ENCODE measurements at places on chromosomes 7 and 10.

GRCh38 chr10:12455766-12456165, 106.4 kb downstream of the CAMK1D start:
- no peak for DNase-seq

DNA sequence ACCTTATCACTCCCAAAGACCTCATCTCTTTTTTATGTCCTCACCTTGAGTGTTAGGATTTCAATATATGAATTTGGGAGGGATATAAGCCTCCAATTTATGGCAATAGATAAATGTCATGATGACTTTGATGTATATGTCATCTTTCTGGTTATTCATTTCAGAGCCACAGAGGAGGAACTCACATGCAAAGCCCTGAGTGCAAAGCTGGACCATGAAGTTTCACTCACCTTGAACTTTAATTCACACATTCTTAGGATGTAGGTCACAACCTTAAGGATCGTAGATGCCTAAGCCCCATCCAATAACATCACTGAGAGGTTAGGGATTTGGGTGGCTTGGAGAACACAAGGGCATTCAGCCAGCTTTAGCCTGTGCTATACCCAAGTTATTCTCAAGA, 81.9 kb upstream of the ZPBP start:
- no peak for DNase-seq

- no peak for DNase-seq
These were observed 724.0 kb downstream of the ANKRD7 start for GRCh38 chr7:118948508-118948907.

DNA sequence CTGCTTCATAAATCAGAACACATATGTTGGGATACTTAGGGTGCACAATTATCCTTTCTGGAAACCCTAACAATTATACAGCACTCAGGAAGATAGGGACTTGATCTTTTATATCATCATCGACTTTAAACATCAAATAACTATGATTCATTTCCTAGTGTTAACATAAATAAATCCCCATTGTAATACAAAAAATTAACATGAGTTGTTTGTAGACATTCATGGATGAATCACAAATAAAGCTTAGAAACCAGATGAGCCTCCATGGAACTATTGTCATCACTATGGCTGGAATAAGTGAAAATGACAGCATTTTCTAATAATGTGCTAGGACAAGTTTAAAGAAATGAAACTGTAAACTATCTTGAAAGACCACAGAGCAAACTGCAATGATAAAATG, 821.7 kb downstream of the GATA3 start:
- DNase-seq = no peak

GRCh38 chr10:102408728-102409603, 9.6 kb downstream of the PSD start:
- peak; percentile 77 for DNase-seq

DNA sequence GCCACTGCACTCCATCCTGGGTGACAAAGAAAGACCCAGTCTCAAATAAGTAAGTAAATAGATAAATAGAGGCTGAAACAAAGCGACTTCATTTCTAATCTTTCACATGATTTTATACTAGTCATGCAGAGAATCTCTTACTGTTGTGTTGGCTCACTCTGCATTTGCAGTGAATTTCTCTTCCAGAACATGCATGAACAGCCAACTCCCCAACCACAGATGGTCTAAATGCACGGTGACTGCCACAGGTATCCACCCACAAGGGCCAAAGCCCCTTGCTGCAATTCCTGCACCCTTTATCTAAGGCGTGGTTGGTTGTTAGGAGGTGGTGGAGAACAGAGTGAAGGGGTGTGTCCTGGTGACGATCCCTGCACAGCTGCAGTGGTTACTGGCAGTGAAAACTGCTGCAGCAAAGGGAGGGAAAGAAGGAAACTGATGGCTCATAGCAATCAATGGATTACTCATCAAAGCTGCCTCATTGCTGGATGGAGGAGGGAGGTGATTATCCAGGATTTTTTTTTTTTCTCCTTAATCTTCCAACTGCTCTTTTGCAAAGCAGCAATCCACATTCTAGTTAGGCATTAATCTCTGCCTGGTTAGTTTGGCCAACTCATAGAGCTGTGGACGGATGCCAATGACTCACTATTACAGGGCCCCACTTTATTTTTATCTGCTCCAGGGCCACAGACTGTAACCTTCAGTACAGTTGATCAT, 50.6 kb downstream of the PRTFDC1 start:
- no peak for DNase-seq

DNA sequence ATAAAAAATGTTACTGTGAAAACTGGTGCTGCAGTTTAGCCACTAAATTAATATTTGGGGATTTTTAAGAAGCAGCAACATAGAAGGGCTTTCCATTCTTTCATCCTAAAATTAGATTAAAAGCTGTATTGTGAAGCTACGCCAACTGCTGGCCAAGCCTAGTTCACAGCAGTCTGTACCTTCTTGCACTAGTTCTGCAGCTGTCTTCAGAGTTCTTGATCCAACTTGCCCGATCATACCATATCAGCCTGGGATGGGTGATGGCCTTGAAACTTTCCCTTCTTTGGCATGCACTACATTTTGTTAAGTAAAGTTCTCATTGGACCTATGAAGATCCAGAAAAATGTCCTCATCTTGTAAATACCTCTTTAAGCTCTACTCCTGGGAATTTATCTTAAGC, 20.3 kb upstream of the PANK1 start:
- DNase-seq = no peak

- DNase-seq = no peak
These were observed 550 bp upstream of the ANK3 start for GRCh38 chr10:60390224-60390626.

DNA sequence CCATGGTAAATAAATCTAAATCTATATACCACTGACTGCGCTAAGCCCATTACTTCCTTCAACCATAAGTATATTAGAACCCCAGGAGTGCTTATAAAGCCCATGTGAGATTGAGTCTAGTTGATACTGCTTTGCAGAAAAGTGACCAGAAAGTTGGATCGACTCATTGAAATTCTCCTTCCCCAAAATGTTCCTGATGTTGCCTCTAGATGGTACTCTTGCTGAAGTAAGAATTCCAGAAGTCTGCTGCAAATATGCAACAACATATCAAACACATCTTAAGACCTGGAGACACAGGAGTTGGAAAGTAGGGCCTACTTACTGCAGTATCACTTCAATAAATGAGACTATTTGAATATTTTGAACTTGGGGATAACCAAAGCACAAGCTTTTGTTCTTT, 550.8 kb downstream of the IPMK start:
- no peak for DNase-seq

DNA sequence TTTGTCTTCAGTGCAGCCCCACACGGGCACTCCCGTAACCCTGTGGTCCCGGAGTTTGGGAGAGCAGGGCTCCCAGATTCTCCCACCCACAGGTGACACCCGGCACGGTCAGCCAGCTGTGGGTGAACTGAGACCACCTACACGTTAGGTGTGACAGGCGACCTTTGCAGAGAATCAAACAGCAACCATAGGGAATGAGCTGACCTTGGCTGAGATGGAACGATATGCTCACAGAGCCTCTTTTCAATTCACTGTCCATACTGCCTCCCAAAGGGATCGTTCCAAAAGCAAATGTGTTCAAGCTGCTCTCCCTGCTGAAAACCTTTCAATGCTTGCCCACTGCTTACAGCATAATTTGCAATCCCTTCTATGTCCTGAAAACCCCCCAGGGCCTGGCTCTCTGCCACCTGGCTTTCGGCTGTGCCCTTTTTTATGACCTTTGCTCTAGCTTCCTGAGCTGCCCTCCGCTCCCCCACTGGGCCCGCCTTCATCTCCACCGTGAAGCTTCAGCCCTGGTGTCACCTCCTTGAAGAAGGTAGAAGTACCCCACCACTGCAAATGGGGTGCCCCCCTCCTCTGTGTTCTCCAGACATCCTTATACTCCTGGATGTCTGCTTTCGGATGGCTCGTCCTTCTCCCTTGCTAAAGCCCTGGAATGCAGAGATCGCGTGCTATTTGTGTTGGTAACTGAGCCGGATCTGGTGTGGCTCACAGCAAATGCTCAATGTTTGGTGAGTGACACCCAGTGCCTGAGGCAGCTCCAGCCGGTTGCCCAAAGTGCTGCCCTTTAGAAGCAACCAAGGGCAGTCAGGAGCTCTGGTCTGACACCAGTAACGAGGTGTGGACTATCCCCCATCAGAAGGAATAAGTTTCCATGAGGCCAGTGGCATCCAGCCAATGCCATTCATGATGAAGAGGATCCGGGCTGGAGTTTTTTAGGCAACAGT, 90.4 kb downstream of the KIAA1549 start:
- DNase-seq = no peak

GRCh38 chr10:110036640-110037039, 28.9 kb downstream of the ADD3 start:
- DNase-seq = no peak

- no peak for DNase-seq
These were observed 165.2 kb downstream of the HERPUD2 start for GRCh38 chr7:35529713-35530112.

GRCh38 chr10:12685261-12686058, 316.1 kb downstream of the CCDC3 start:
- DNase-seq = no peak

DNA sequence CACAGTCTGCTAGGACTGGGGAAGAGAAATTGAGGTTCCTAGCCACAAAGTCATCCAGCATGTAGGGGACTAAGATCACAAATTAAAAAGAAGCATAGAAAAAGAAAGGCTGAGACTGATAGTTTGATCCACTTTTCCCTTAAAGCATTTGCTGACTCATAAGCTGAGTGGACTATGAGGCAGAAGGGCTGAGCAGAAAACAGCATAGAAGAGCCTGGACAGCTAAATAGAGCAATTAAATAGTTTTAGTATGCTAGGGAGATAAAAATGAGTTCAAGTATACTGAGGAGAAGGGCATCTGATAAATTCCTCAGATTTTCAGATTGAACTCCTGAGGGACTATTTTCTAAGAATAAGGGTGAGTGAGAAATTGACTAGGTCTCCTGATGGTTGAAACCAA, 155.9 kb upstream of the EGR2 start:
- no peak for DNase-seq

- no peak for DNase-seq
These were observed 538.5 kb downstream of the HTR7 start for GRCh38 chr10:90319188-90319914.

- peak; percentile 71 for DNase-seq
These were observed 174.2 kb downstream of the PTN start for GRCh38 chr7:137169282-137169698.

DNA sequence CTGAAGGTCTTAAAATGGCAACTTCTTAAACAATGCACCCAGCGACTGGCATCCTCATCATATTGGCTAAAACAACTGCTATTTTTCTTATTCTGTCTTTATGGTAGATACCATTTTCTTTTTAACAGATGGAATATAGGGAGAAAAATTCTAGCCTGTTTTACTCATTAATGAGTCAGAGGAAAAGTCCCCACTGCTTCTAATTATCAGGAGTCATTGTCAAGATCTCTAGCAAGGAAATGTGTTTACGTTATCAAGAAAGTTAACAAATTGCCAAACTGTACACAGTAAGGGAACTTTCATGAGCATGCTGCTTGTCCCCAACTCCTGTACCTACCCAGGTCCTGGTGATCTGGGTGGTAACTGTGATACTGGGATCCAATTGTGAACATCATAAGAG, 117.7 kb upstream of the KIAA1217 start:
- no peak for DNase-seq

DNA sequence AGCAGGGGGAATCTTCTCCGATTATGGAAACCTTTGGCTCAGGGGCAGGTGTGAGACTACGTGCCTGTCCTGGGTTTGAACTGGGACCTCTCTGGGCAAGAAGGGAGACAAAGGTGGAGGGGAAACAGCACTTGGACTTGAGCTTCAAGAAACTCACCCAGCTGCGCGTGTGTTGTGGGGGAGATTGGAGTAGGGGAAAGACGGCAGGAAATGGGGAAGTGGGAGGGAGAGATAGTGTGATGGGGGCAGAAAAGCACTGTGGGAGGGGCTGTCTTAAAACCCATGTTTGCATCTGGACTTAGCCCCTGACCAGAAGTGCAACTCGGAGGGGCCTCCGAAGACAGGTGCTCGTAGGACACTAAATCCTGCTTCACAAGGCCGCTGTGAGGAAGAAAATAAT, 107.0 kb downstream of the HIP1 start:
- no peak for DNase-seq

GRCh38 chr10:79266543-79267312, 80.5 kb upstream of the PPIF start:
- no peak for DNase-seq

DNA sequence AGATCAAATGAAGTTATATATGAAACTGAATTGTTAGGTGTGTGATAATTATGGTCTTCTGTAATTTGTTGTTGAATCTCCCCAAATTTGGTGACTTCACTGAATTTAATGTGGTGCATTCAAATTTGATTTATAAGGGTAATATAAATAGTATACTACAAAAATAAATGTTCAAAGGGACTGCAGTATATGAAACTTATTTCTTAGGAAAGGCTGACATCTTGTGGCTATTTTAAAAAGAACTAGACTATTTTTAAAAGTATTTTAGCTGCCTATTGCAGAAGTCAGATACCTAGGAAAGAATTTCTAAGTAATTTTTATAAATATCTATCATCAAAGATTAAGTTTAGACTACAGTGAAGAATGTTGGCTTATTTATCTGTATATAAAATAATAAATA, 36.6 kb downstream of the ATRNL1 start:
- no peak for DNase-seq

GRCh38 chr7:23468526-23469149, 1.7 kb downstream of the IGF2BP3 start:
- peak; percentile 61 for DNase-seq

DNA sequence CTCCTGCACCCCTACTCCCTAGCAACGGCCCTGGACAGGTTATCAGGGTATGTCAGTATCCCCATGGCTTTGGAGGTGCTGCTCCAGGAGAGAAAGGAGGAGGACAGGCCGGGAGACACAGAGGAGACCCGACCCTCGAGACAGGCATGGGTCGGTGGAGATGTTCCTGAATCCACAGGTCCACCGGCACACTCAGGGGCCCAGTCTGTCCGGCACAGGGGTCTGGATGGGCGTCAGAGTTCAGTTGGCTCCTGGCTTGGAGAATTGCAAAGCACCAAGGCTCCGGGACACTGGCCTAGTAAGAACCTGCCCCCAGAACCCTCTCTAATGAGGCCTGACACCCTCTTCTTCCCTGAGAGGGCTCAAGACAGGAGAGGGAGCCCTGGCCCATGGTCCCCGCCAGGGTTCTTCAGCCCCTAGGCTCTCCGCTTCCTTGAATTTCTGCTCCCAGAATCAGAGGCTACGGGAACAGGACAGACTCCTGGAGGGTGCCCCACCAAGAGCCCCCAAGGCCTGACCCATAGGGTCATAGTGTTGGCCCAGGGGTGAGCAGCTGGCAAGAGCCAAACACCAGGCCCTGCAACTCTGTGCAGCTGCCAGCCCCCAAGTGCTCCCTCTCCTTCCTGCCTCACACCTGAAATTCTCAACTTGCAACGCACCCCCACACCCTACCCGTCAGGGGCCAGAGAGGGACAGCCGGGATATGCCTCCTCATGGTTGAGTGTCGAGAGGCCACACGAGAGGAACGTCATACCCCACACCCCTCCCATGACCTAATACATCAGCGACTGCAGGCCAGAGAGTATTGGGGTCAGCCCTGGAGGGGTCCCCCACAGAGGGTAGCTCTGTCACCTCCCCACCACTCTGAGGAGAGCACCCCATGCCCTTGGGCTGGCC, 5.5 kb upstream of the IRF5 start:
- no peak for DNase-seq

- no peak for DNase-seq
These were observed 133.3 kb downstream of the MPP7 start for GRCh38 chr10:28169525-28169924.

GRCh38 chr10:16728266-16728665, 89.0 kb downstream of the RSU1 start:
- no peak for DNase-seq

GRCh38 chr10:28652703-28653102, 24.6 kb upstream of the BAMBI start:
- no peak for DNase-seq
